ENCODE measurements at places on chromosomes 11 and 22.

DNA sequence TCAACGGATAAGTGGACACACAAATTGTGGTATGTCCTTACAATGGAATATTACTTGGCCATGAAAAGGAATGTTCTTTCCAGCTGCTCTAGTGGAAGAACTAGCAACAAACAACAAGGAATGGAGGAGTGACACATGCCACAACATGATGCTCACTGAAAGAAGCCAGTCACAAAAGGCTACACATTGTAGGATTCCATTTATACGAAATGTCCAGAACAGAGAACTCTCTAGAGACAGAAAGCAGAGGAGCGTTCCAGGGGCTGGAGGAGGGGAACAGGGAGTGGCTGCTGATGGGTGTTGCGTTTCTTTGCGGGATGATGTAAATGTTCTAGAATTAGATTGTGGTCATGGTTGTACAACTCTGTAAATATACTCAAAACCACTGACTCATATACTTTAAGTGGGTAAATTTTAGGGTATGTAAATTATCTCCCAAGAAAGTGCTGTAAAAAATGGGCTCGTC, 32.4 kb upstream of the PDGFB start:
- no peak for DNase-seq

DNA sequence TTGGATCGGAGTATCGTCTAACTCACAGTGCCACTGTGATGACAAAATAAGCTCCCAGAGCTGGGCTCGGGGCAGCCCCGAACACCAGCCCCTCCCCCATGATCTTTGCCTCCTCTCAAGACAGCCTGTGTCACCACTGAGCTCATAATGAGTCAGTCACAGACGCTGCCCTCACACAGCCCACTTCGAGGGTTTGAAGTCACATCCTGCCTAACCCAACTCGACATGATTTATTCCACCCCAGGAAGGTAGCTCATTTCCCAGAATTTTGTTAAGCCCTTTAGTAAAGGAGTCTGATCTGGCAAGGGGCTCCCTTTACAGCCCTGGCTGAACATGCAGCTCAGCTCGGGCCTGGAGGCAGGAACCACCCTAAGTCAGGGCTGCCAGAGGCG, 22.8 kb downstream of the MYH9 start:
- peak; percentile 59 for DNase-seq

DNA sequence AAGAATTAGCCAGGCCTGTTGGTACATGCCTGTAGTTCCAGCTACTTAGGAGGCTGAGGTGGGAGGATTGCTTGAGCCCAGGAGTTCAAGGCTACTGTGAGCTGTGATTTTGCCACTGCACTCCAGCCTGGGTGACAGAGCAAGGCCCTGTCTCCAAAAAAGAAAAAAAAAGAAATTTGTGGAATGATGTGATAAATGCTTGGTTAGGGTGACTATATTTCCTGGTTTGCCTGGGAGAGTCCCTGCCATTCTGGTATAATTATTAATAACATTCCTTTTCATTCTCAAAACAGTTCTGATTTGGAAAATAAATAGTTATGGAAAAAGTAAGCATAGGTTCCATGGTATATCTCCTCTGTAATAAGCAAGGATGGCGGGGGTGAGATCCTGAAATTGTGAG, 74.8 kb downstream of the SWAP70 start:
- DNase-seq, result no peak

DNA sequence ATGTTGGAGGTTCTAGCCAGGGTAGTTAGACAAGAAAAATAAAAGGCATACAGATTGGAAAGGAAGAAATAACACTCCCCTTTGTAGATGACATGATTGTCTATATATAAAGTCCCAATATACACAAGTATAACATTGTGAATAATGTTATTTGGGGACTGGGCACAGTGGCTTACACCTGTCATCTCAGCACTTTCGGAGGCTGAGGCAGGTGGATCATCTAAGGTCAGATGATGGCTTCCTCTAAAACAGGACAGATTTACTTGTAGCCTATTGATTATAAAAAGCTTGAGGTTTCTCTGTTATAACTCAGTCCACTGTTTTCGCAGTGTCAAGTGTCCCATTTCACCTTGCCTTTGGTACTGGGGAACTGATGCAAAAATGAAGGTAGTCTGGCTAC, 19.6 kb downstream of the ATM start:
- no peak for DNase-seq

- DNase-seq, result no peak
Measured at GRCh38 chr22:25753252-25753651, 11.3 kb downstream of the MYO18B start.

DNA sequence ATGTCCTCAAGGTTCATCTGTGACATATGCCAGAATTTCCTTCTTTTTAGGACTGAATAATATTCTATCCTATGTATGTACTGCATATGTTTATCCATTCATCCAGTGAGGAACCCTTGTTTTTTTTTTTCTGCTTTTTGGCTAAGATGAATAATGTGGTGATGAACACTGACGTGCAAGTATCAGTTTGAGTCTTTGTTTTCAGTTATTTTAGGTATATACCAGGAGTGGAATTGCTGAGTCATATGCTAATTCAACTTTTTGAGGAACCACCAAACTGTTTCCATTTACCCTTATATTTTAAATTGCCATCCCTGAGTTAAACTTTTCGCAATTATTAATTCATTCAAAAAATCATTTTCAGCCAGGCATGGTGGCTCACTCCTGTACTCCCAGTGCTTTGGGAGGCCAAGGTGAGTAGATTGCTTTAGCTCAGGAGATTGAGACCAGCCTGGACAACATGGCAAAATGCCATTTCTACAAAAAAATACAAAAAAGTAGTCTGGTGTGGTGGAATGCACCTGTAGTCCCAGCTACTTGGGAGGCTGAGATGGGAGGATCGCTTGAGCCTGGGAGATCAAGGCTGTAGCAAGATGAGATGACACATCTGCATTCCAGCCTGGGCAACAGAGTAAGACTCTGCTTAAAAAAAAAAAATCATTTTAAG, 64.2 kb downstream of the MICAL2 start:
- peak; percentile 47 for DNase-seq

- DNase-seq, result no peak
Measured at GRCh38 chr11:130947481-130947880, 31.2 kb upstream of the SNX19 start.

- no peak for DNase-seq
Measured at GRCh38 chr11:26730414-26731083, 8.7 kb upstream of the SLC5A12 start.

- DNase-seq, result no peak
Measured at GRCh38 chr22:29263791-29264276, 3.9 kb downstream of the RHBDD3 start.

DNA sequence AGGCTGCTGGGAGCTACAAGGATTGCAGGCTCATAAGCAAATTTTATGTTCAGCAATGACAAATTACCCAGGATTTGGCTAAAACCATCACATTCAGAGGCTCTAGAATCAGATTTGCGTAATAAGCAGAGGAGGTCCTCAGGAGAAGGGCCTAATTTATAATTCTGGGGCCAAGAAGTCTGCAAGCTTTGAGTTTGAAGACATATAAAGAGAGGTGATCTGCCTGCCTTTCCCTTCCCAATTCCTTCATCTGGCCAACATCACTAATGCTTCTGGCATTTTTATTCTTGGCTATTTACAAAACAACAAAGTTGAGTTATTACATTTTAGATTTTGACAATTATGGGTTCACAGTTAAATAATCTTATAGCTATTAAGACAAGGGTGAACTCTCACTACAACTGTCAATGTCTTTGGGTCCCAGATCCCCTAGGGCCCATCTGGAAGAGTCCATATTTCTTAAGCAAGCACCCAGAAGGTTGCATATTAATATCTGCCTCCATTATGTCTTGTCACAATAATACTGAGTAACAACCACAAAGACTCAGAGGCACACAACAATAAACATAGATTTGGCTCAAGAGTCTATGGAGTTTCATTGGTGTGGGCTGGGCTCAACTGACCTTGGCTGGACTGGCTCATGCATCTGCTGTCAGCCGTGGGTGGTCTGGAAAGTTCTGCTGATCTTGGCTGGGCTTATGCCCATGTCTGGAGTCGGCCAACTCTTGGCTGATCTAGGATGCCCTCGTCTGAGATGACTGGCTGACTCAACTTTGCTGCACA, 67.2 kb upstream of the CD82 start:
- no peak for DNase-seq

Measured in hematopoietic multipotent progenitor cell treated with erythropoietin and hydrocortisone succinate and interleukin-3 and kit ligand, for 17 days (in vitro differentiated cells).